ENCODE measurements at places on chromosomes 2 and 18.

GRCh38 chr18:23231340-23232021 lies 96.2 kb downstream of the CABLES1 start:
- peak; percentile 98 for DNase-seq

DNA sequence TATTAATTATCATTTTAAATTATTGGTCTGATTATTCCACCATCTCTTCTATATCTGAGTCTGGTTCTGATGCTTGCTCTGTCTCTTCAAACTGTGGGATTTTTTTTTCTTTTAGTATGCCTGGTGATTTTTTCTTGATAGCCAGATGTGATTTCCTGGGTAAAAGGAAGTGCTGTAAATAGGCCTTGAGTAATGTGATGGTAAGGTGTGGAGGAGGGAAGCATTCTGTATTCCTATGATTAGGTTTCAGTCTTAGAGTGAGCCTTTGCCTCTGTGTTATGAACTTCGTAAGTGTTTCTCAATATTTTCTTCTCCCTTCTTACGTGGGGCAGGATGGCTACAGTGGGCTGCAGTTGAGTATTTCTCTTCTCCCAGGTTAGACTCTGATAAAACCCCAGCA lies 103.0 kb downstream of the EHBP1 start:
- DNase-seq = no peak

DNA sequence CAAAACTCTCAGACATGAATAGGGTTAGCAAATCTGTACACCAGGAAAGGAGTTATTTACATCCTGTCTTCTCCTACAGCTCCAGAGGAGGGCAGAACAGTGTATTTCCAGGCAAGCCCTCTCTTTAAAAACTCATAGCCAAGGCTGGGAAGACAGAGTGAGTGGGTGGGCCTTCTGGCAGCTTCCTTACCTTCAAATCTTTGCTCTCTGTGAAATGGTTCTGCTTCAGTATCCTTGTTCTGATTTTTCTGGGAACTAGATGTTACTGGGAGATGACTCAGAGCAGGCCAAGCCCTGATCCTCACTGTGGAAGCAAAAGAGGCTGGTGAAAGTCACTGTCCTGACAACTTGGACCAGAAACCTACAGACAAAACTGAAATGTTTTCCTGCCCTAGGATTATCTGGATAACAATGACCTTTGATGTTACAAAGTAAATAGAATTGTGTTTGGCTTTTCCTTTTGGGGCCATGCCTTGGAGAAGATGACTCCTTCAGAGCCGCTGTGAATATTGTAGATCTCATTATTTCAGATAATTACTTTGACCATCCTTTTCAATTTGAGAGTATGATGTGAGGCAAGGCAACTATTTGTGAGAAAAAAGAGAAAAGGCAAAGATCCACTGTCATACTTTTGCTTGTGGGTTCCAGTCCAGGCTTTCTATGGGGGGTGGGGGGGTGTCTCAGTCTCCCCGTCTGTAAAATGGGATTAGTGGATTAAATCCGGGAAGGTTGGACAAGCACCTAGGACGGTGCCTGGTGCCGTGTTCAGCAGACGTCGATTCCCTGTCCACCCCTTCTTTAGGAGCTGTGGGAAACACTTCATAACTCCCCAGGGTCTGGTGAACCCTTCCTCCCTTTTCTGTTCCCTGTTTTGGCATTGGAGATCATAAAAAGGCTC lies 644 bp upstream of the QPCT start:
- DNase-seq = peak; percentile 62

DNA sequence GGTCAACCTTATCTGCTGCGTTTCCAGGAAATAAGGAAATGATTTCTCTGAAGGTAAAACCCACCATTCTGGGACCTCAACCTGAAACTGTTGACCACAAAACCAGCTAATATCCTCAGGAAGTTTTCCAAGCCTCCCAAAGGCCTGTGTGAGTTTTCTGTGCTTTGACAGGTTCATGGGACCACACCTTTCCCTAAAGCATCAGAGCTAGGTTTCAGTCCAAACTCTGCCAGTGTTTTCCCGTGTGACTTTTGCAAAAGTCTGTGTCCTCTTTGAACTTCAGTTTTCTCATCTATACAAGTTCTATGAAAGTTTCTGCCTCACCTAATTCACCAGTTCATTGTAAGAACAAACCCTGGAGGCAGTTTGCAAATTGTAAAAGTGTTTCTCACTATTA lies 39.8 kb downstream of the VSNL1 start:
- no peak for DNase-seq

- peak; percentile 9 for DNase-seq
Measured at GRCh38 chr18:56835331-56835730, 184.2 kb downstream of the WDR7 start.
